ENCODE measurements at places on chromosomes 3 and 15.

DNA sequence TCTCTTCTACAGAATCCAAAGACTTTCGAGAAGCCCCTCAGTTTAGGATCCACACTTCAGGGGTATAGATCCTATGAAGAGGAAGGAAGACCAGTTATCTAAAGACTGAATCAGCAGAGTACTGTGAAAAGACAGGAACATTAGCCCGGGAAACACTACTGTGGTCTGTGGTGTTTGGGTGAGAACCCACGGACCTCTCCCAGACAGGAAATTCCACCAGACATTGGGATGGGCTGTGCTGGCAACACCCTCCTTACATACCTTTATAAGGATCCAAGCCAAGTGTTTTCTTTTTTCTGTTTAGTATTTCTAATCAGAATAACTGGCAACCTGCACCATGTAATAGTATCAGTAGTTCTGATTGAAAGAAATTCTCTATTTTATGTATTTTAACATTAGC, 14.1 kb downstream of the TMEM207 start:
- no peak for DNase-seq

DNA sequence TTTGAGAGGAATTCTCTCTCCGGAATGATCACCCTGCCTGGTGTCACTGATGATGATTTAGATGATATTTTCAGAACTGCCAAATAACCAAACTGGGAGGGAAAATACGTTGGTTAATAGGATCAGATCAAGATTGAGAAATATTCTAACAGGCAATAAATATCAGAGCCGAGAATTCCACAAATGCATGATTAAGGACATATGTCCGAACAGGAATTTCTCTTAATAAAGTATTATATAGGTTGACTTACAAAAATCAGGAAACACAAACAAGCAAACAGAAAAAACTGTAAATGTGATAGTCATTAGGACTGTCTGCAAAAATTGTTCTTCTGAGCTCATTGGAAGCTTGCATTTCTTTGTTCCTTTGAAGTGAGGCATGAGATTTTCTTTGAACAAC, 75.1 kb upstream of the PHLDB2 start:
- no peak for DNase-seq

DNA sequence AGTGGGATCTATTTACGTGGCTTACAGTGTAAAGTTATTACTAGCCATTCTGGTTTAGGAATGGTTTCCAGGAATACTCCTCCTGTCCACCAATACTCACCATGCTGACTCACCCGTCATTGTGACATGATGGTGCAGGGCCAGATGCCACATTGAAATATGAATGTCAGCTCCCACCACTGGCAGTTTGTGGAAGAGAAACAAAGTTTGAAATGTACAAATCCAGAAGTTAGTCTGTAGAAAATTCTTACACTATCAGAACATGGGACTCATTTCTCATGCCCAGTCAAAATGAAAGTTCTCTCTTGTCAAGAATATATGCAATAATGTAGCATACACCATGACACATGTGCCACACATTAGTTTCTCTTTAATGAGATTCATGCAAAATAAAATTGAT, 14.4 kb upstream of the TSPAN3 start:
- DNase-seq, result no peak

DNA sequence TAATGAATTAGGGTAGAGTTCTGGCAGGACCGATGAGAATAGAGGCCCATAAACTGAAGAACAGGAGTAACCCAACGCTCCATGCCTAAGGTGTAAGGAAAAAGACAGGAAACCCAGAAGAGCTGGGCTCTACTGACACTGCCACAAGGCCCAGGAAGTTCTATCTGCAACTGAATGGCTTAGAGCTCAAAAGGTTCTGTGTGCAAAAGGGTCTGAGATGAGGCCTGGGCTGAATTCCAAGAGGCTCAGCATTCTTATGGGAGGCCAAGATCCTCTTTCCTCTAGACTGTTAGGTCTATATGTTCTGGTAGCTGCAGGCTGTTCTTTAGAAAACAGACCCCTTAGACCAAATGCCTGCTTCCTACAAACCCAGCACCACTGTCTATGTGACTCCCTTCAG, 30.5 kb upstream of the PRSS50 start:
- no peak for DNase-seq

DNA sequence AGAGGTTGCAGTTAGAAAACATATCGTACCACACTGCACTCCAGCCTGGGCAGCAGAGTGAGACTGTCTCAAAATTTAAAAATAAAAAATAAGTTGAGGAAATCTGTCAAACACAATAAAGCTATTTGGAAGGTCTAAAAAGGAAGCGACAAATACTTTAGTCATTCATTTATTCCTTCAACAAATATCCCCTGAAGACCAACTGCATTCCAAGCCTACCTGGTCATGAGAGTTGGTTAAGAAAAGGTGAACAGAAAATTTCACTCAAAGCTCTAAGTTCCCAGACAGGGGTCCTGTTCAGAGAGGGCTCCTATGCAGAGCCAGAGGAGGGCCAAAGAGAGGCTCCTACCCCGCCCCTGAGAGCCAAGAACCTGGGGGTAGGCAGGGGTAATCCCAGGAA, 15.4 kb upstream of the PRKAR2A start:
- no peak for DNase-seq

GRCh38 chr3:110620118-110620517, 451.5 kb upstream of the NECTIN3 start:
- DNase-seq, result no peak

Measured in CD4-positive, alpha-beta memory T cell (primary cell).